Stimulated activated CD4-positive, alpha-beta T cell treated with anti-CD3 and anti-CD28 coated beads, Interleukin-12 subunit alpha, Interleukin-12 subunit beta, amount 100 ng/mL, for 48 hours (primary cell): ENCODE measurements at places on chromosomes 5 and 9.

DNA sequence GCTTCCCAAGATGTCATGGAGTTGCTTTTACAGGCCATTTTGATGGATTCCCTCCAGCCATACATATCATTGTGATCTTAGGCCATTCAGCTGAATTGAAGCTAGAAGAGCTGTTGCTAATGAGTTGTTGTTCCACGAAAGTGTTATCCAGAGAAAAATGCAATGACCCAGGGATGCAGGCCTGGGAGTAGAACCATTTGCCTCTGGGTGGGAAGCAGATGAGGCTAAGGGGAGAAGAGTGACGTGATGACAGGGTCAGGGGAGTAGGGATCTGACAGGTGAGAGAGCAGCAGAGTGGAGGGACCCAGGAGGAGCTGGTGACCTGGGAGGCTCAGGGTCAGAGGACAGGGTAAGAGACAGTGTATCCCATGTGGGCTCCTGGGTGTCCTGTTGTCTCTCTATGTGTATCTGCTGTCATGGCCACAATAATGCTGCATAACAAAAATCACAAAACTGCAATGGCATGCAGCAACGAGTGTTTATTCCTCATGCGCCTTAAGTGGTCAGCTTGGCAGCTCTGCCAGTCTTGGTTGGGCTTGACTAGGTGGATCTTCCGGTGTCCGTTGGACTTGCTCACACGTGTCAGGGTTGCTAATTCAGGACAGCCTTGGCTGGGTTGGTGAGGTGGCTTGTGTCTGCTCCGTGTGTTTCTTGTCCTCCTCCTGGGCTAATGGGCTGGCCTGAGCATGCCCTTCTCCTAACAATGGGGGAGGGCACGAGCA, 90.6 kb downstream of the LIFR start:
- DNase-seq: no peak

- DNase-seq: peak; percentile 31
Observed at GRCh38 chr9:116589392-116590354, 97.4 kb upstream of the TRIM32 start.

DNA sequence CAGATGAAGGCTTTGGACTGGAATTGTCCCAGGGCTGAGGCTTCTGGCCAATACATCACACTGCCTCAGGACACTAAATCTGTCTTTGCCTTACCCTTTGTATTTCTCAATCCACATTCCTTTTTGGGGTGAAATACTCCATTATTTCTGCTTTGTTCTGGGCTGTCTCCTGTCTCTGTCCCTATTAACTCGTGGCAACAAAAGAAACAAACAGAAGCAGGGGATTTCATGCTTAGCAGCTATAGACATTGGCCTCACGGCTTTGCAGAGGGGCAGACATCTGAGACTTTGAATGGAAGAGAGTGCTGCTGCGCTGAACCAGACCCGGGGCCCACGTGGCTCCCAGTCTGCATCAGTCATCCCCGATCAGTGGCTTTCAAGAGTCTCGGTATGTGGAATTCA, 129.7 kb downstream of the ARL15 start:
- no peak for DNase-seq

GRCh38 chr5:15627647-15628046, 127.7 kb downstream of the FBXL7 start:
- no peak for DNase-seq
